Activated CD4-positive, alpha-beta T cell treated with anti-CD3 and anti-CD28 coated beads, Interleukin-2, Interleukin-4, amounts not matched to agents 100 ng/mL and 50 ng/mL, durations not matched to agents 16 hours and 8 hours (primary cell): ENCODE measurements at places on chromosomes 11 and 22.

DNA sequence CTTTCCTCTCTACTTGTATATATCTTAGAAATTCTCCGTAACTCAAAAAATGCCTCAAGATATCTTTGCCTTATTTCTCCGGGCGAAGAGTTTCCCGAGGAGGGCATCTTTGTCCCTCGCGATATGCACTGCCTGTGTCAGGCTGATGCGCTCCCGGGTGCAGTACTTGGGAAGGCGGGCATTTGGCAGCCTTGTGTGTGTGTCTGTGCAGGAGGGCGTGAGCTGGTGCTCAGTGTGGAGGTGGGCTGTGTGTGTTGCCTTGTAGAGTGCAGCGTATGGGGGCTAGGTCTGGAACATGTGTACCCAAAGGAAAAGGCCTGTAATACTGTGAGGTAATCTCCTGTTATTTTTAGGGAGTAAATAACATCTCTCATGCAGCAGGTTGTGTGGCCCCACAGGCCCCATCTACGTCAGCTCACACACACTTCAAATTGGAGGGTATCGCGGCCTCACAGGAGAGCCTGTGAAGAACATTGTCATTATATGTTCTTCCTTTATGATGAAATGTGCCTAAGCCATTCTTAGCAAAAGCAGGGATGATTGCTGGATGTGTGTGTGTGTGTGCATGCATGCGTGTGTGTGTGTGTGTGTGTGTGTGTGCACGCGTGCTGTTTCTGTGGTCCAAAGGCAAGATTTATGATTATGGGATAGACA is 77.5 kb downstream of the KCNJ1 start:
- no peak for DNase-seq

DNA sequence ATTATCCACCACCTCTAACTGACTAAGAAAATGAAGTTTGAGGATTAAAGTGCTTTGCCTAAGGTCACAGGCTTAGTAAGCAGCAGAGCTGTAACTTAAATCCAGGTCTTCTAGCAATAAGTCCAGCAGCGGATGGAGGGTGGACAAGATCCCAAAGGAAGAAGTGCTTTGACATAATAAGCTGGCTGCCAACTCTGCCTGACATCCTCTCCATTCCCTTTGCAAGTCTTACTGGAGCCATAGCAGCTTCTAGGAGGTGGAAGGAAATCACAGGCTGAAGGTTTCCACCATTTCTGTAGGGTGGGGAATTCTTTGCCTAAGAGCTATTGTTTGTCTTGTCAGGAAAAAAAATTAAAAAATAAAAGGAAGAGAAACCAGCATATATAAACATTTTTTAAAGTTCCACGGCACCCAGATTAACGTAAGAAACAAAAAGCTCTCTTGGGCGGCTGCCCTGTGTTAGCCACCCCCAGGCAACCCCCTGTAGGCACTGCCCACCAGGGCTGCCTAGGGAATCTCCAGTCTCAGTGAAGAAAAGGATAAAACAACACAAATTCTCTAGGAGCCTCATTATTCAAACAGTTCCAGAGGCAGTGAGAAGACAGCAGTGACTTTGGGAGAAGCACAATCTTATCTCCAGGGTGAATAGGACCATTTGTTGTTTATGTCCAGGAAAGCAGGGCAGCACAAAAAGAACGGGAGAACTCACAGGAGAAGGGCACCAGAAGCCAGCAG is 380.8 kb upstream of the CADM1 start:
- DNase-seq, result no peak

- no peak for DNase-seq
These were observed 36.8 kb downstream of the BARX2 start for GRCh38 chr11:129412494-129412893.

DNA sequence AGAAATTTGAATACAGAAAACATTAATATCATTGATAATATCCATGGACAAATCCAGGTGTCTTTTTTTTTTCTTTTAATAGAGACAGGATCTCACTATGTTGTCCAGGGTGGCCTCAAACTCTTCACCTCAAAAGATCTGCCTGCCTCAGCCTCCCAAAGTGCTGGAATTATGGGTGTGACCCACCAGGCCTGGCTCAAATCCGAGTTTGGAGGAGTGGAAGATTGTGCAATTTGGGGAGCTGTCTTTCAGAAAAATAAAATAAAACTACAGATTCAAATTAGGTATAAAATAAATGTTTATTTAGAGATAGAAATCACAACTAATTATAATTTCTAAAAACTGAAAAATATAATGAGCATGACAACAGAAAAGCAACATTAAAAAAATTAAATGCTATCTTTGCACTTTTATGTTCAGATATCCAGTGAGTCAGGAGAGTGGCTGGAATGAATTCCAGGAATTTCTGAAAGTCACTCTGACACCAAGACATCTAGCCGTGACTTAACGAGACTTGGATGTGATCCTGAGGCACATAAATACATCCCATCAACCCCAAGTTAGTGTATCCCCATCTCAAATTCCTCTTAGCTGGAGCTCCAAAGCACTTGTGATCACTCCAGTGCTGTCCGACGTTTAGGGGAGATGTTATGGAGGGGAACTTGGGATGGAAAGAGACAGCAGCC is 128.6 kb upstream of the THY1 start:
- no peak for DNase-seq

- no peak for DNase-seq
These were observed 86.5 kb upstream of the SLC25A18 start for GRCh38 chr22:17476838-17477237.

DNA sequence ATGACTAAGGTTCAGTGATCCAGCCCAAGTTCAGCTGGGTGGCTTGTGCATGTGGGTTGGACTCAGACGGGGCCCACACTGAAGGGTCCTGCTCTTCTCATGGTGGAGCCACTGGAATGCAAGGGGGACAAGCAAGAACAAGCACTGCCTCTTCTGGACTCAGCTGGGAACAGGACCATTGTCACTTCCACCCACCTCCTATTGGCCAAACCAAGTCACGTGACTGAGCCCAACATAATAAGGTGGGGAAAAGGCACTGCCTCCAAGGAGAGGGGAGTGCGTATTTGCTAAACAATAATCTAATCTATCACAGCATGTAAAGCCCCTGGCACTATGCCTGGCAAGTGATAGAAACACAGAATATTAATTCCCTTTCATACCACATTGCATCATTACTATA is 87.1 kb downstream of the CHST1 start:
- no peak for DNase-seq

GRCh38 chr11:59380263-59381059 is 21.8 kb downstream of the OR5AN1 start:
- DNase-seq, result no peak

GRCh38 chr11:27771516-27771915 is 71.3 kb upstream of the BDNF start:
- DNase-seq, result no peak

GRCh38 chr22:35455529-35455928 is 55.6 kb downstream of the MCM5 start:
- no peak for DNase-seq

DNA sequence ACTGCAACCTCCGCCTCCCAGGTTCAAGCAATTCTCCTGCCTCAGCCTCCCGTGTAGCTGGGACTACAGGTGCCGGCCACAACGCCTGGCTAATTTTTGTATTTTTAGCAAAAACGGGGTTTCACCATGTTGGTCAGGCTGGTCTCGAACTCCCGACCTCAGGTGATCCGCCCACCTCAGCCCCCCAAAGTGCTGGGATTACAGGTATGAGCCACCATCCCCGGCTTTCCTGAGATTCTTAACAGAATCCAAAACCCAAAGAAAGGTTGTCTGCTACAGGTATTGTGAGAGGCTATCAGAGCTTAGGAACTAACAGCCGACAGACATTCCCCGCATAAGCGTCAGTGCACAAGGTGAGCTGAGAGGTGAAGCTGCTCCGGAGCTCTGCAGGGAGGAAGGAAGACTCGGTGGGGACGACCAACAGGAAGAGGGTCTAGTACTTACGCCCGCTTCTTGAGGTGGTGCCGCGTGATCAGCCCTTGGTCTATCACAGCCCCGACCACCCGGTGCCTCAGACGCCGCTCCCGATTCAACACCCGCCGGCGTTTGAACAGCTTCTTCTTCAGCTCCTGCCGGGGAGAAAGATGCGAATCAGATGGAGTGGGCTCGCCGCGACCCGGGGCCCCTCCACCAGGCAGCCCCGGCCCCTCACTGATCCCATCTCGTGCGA is 470 bp downstream of the C11orf98 start:
- peak; percentile 57 for DNase-seq

DNA sequence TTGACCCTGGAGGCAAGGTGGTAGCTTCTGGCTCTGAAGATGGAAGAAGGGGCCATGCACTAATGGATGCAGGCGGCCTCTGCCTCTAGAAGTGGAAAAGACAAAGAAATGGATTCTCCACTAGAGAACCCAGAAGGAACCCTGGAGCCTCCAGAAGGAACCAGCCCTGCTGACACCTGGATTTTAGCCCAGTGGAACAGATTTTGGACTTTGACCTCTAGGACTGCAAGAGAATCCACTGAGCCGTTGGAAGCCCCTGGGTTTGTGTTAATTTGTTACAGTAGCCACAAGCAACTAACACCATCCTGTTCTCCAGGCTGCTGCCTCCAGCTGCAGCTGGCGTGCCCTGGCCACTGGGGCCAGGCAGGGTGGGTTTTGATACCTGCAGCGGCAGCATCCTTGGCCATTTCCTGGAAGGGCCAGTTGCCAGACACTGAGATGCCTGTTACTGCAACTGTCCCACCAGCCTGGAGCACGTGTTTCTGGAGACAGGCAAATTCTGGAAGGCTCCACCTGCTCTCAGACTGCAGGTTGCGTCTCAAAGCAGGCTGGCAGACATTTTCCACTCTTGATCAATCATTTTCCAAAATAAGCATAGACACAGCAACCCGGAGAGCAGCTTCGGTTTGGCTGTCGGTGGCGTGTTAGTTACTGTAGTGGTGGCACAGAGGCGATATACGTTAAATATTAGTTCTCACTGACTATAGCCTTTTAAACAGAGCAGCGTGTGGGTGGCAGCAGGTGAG is 76.8 kb upstream of the PARVG start:
- no peak for DNase-seq

- no peak for DNase-seq
These were observed 64.6 kb downstream of the KCNJ1 start for GRCh38 chr11:128802358-128802981.

GRCh38 chr11:31254415-31254814 is 115.1 kb downstream of the DCDC1 start:
- DNase-seq, result no peak

DNA sequence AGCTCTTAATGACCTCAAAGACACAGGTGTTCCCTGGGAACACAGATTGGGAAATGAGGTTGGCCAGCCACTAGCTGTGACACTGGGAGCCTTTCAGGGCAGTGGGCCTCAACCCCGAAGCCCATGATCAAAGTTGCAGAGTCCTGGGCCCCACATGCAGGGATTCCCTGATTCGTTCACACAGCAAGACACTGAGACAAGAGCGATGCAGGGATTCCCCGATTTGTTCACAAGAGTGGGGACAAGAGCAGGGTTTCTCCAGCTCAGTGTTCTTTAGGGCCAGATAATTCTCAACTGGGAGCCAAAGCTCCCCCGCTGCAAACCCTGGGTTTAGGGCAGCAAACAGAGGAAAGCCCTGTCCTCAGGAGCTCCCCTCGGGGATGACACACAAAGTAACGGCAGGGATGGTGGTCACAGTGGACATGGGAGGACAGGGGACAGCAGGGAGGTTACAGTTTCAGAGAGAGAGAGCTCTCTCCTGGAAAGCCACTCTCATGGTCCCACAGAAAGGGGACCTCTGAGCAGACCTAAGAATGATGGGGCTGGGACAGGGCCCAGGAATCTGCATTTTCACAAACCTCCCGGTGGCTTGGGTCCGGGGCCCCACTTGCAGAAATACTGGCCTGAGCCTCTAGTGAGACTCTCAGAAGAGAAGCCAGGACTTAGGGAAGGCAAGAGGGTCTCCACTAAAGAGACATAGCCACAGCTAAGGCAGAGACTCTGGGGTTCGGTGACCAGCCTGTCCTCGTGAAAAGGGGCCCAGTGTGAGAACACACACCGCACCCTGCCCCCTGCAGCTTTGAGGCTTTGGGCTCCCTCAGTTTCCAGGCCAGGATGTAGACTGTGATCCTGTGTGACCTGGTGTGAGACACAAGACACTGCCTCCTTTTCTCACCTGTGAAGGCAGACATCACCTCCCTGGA is 7.4 kb upstream of the GNAZ start:
- no peak for DNase-seq

DNA sequence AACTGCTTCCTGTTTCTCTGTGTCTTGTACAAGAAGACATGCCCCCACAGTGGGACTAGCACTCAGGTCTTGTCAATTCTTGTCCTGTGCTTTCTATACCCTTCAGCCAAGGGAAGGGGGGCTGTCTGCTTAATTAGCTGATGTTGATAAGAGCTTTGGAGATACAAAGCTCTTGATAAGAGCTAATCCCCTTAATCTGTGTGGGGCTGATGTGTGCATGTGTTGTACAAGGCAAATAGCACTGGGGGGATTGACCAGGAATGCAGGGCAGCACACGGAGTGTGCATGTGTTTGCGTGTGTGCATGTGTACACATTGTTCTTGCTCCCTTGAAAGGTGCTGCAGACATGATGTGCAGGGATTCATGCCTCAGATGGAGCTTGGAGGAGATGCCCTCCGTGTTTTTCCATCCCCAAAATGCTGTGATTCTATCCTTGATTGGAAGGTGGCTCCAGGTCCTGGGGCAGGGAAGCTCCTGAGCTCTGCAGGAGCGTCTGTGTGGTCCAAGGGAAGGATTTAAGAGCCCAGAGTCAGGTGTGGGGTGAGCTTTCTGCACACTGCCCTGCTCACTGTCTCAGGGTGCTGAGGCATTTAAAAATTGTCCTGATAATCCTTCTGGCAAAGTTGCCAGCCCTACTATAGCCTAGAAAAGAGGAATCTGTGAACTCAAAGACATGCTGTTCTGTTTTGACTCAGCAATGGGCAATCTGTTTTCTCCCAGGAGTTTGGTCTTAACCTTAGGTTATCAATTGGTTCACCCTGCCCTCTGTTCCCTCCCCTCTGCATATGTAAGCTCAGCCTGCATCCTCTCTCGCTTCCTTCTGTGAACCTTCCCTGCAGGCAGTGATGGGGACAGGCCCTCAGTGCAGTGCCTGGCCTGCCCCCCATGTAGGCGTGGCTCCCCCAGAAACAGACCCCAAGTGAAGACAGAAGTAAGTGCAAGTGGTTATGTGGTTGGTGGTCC is 102.0 kb downstream of the GRIK4 start:
- DNase-seq, result no peak
